ENCODE measurements at places on chromosomes 1 and 21. TPM values are rescaled to one million over a fixed set of nuclear protein-coding genes. Genes with fewer than 3 reads are reported as not detected.

DNA sequence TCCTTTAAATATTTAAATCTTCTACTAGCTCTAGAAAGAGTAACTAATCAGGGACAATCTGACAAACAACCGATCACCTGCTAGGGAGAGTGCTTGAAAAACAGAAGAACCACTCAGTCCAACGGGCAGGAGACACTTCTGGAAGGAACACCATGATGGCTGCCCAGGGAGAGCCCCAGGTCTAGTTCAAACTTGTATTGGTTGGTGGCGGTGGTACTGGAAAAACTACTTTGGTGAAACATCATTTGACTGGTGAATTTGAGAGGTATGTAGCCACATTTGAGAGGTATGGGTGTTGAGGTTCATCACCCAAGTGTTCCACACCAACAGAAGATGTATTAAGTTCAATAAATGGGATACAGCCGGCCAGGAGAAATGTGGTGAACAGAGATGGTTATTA lies 4.8 kb upstream of the WDR47 start:
- H3K4me1 ChIP-seq: peaks cover 4% of the 10 kb centered on the region
- no peak for DNase-seq
- no peaks in the 10 kb centered on the region for H3K36me3 ChIP-seq

DNA sequence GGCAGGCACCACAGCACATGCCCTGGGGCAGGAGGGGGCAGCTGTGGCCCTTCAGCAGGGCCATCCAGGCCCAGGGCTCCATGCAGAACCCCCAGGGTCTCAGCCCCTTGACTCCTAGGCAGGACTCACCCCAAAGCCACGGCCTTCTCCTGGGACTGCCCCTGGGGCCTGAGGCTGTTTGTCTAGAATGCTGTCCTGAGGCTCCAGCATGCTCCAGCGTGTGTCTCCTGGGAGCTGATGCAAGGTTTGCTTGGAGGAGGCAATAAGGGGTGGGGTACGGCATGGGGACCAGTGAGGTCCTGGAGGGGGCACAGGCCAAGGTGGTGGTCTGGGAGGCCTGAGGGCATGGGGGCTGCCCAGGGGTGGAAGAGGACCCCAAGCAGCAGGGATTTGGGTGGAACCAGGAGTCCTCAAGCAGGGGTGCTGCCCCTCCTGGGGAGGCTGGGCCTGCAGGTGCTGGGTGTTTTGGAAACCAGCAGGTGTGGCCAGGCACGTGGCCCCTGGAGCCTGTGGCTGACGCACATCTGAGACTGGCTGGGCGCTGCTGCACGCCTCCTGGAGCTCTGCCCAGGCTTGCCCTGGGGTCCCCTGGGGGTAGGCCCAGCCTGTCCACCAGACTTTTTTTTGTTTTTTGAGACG lies 7.8 kb upstream of the CALML6 start:
- DNase-seq: peak; percentile 38
- H3K27ac ChIP-seq: no peak overlapping the region
- peaks cover 12% of the 10 kb centered on the region for H3K4me1 ChIP-seq
- no peak overlapping the region for H3K4me3 ChIP-seq

GRCh38 chr1:2334883-2335534 lies 56.3 kb downstream of the MORN1 start:
- H3K27me3 ChIP-seq: no peaks in the 10 kb centered on the region
- no peaks in the 10 kb centered on the region for H3K4me1 ChIP-seq
- no peak overlapping the region for H3K4me3 ChIP-seq
- H3K27ac ChIP-seq: no peak overlapping the region
- DNase-seq: no peak

DNA sequence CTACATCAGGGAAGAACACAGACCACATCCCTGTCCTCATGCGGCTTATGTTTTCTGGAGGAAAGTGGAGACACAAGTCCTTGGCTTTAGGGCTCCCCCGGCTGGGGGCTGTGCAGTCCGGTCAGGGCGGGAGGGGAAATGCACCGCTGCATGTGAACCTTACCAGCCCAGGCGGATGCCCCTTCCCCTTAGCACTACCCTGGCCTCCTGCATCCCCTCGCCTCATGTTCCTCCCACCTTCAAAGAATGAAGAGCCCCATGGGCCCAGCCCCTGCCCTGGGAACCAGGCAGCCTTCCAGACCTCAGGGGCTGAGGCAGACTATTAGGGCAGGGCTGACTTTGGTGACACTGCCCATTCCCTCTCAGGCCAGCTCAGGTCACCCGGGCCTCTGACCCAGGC lies 45.5 kb downstream of the TNNT2 start:
- no peak for DNase-seq
- no peak overlapping the region for H3K27ac ChIP-seq
- no peaks in the 10 kb centered on the region for H3K4me1 ChIP-seq
- H3K36me3 ChIP-seq: no peaks in the 10 kb centered on the region

- no peak for DNase-seq
- H3K27ac ChIP-seq: no peak overlapping the region
- no peaks in the 10 kb centered on the region for H3K27me3 ChIP-seq
- peaks cover 45% of the 10 kb centered on the region for H3K4me1 ChIP-seq
- peaks cover 43% of the 10 kb centered on the region for H3K36me3 ChIP-seq
These were observed 399.3 kb downstream of the PTPRC start for GRCh38 chr1:199038156-199038555.

- H3K27me3 ChIP-seq: no peaks in the 10 kb centered on the region
- DNase-seq: no peak
- no peak overlapping the region for H3K27ac ChIP-seq
- H3K4me1 ChIP-seq: peaks cover 25% of the 10 kb centered on the region
- no peak overlapping the region for H3K4me3 ChIP-seq
- H3K36me3 ChIP-seq: peaks cover 27% of the 10 kb centered on the region
These were observed 8.0 kb downstream of the C1orf50 start for GRCh38 chr1:42774928-42775526.

- H3K4me1 ChIP-seq: no peaks in the 10 kb centered on the region
- DNase-seq: no peak
- no peak overlapping the region for H3K27ac ChIP-seq
- no peaks in the 10 kb centered on the region for H3K36me3 ChIP-seq
These were observed 4.5 kb upstream of the LRRC52 start for GRCh38 chr1:165539306-165539705.

- H3K27ac ChIP-seq: no peak overlapping the region
- H3K36me3 ChIP-seq: peaks cover 13% of the 10 kb centered on the region
- no peak overlapping the region for H3K4me3 ChIP-seq
- H3K4me1 ChIP-seq: no peaks in the 10 kb centered on the region
- no peak for DNase-seq
- H3K27me3 ChIP-seq: no peaks in the 10 kb centered on the region
These were observed 60.9 kb downstream of the HTR6 start for GRCh38 chr1:19725606-19726005.

DNA sequence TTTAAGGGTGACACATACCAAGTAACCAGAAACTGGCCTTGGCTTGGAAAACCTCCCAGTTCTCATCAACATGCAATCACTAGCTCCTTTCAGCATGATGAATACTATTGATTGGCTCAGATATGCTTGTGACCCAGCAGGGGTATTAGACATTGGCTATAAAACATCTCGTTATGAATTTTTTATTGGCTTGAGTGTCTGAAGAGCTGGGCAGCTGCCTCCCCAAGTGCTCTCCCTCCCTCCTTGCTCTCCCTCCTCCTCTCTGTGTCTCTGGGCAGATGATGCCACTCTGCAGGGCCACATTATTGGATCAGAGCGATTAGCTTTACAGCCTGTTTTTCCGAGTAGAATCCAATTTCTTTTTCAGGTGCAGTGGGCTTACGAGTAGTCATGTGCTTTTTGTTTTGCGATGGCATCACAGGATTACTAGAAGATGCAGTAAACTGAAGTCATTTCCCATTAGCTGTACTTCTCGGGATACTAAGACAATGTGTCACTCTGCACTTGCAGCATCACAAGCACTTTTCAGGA lies 79.3 kb upstream of the ATF3 start:
- no peak overlapping the region for H3K27ac ChIP-seq
- H3K27me3 ChIP-seq: peaks cover 39% of the 10 kb centered on the region
- H3K4me3 ChIP-seq: no peak overlapping the region
- no peaks in the 10 kb centered on the region for H3K36me3 ChIP-seq

GRCh38 chr1:46960250-46960649 lies 19.0 kb upstream of the CYP4A11 start:
- no peak overlapping the region for H3K4me3 ChIP-seq
- no peak for DNase-seq
- no peaks in the 10 kb centered on the region for H3K36me3 ChIP-seq
- no peaks in the 10 kb centered on the region for H3K4me1 ChIP-seq
- peaks cover 23% of the 10 kb centered on the region for H3K27me3 ChIP-seq
- H3K27ac ChIP-seq: no peak overlapping the region

DNA sequence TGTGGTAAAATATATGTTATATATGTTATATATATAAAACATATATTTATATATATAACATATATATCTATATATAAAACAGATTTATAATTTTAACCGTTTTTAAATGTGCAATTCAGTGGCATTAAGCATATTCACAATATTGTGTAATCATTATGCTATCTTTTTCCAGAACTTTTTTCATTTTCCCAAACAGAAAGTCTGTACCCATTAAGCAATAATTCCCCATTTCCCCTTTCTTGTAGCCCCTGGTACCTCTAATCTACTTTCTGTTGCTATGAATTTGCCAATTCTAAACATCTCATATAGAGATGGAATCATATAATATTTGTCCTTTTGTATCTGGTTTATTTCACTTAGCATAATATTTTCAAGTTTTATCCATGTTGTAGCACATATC lies 10.7 kb upstream of the ARHGEF11 start:
- H3K4me3 ChIP-seq: no peak overlapping the region
- H3K27me3 ChIP-seq: peaks cover 76% of the 10 kb centered on the region
- H3K36me3 ChIP-seq: no peaks in the 10 kb centered on the region
- no peak overlapping the region for H3K27ac ChIP-seq
- no peaks in the 10 kb centered on the region for H3K4me1 ChIP-seq

DNA sequence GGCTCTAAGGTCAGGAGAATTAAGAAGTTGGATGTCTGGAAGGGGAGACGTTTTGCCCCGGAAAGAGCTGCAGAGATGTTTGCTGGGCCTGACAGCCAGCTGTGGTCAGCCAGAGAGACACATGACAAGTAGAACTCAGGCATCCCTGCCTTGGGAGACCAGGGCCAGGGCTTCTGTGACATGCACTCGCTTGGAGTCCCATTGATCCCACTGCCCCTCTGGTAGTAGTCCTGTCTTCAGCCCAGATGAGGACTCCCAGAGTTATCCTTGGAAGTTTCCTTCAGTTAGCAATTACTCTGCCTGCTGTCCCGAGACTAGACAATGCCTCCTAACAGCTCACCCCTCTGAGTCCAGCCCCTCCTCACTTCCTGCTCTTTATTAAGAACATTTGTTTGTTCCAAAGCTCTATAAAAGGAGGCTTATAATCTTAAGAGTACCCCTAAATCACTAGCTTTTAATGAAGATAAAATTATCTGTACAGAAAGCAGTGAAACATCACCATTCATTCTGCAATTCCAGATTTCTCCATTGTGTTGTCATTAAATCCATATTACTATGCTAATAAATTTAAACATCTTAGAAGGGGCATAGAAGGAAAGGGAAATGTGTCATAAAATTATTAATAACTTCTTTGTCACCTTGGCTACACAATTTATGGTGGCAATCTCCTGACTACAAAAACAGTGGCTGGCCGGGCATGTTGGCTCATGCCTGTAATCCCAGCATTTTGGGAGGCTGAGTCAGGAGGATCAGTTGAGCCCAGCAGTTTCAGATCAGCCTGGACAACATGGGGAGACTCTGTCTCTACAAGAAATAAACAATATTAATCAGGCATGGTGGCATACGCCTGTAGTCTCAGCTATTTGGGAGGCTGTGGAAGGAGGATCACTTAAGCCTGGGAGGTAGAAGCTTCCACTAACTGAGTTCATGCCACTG lies 94.2 kb downstream of the KCNK1 start:
- H3K36me3 ChIP-seq: no peaks in the 10 kb centered on the region
- H3K4me1 ChIP-seq: no peaks in the 10 kb centered on the region
- no peak overlapping the region for H3K27ac ChIP-seq
- DNase-seq: no peak
- no peaks in the 10 kb centered on the region for H3K27me3 ChIP-seq

DNA sequence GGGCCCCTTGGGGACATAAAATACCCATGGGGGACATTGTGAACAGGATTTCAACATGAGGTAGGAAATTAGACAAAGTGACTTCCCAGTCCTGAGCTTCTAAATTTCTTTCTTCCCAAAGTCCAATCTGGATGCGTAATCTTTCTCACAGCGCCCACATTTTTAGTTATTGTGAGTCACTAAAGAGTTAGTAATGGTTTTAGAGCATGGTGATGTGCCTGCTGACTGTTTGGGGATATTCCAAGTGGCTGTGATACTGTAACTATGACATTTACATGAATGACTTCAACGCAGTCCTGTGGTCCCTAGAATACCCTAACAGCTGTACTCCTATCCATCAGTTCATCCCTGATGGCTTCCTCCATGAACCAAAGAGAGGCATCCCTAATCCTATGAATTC lies 224.0 kb upstream of the COA6 start:
- no peak overlapping the region for H3K27ac ChIP-seq
- no peaks in the 10 kb centered on the region for H3K4me1 ChIP-seq
- H3K4me3 ChIP-seq: no peak overlapping the region
- H3K27me3 ChIP-seq: peaks cover 56% of the 10 kb centered on the region
- no peak for DNase-seq
- H3K36me3 ChIP-seq: no peaks in the 10 kb centered on the region

GRCh38 chr1:30600258-30600657 lies 123.1 kb downstream of the MATN1 start:
- H3K4me1 ChIP-seq: no peaks in the 10 kb centered on the region
- no peak overlapping the region for H3K4me3 ChIP-seq
- H3K36me3 ChIP-seq: no peaks in the 10 kb centered on the region
- peaks cover 4% of the 10 kb centered on the region for H3K27me3 ChIP-seq
- no peak for DNase-seq
- H3K27ac ChIP-seq: no peak overlapping the region

DNA sequence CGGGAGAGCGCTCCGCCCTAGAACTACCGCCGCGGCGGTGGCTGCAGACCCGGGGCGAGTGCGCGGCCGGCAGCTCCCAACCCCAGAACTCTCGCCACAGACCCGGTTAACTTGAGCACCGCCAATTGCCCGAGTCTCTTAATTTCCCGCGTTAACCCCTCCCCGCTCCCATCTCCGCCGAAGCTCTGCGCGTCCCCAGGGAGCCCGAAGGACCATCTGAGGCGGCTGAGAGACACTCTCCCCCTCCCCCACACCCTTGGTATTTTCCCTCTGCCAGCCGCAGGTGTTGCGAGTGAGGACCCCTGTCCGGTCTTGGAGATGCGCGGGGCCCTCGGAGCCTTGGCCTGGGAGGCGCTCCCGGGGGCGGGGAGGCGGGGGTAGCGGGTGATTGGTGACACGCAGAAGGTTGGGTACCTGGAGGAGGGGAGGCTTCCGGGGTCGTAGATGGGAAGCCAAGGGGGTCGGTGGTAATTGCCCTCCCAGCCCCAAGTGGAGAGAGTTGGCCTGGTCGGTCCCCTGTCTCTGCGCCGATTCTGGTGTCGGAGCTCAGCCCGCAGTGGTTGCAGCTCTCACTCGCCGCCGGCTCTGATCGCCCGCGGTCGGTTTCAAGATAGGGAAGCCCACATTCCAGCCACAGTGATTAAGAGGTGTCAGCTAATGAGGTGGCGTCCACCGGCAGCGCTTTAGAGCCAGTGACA lies 858 bp upstream of the SUSD4 start:
- peak; percentile 34 for DNase-seq
- no peaks in the 10 kb centered on the region for H3K36me3 ChIP-seq
- H3K27me3 ChIP-seq: peaks cover 50% of the 10 kb centered on the region

GRCh38 chr1:205270764-205271163 lies 43.0 kb downstream of the TMCC2 start:
- H3K36me3 ChIP-seq: no peaks in the 10 kb centered on the region
- no peaks in the 10 kb centered on the region for H3K27me3 ChIP-seq

GRCh38 chr1:6658359-6659060 lies 33.8 kb downstream of the THAP3 start:
- DNase-seq: no peak
- peaks cover 2% of the 10 kb centered on the region for H3K36me3 ChIP-seq
- no peaks in the 10 kb centered on the region for H3K27me3 ChIP-seq
- peaks cover 7% of the 10 kb centered on the region for H3K4me1 ChIP-seq
- H3K4me3 ChIP-seq: no peak overlapping the region
- H3K27ac ChIP-seq: no peak overlapping the region

OLIG2 gene
- total RNA-seq: not detected

DDR2 gene
- 0.14 TPM for total RNA-seq

DENND4B gene
- total RNA-seq: 173 TPM

CD1B gene
- total RNA-seq: not detected
